ENCODE measurements at places on chromosomes 1 and 21.

- no peak for DNase-seq
Observed at GRCh38 chr21:44858791-44859190, 14.7 kb downstream of the PTTG1IP start.

DNA sequence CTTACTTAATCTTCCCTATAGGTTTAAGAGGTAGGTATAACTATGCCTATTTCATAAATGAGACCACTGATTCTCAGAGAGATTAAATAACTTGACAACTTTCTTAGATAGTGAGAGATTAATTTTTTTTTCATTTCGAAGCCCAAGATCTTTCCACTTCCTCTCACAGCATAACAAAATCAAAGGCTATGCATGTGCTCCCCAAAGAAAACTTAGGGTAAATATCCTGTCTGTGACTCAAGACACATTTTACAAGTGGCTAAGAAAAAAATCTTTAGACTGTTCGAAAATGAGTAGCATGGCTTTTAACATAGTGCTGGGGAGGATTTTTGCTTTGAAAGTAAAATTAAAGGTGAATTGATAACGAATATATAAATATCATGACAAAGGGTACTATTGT, 8.2 kb upstream of the C1orf141 start:
- no peak for DNase-seq

DNA sequence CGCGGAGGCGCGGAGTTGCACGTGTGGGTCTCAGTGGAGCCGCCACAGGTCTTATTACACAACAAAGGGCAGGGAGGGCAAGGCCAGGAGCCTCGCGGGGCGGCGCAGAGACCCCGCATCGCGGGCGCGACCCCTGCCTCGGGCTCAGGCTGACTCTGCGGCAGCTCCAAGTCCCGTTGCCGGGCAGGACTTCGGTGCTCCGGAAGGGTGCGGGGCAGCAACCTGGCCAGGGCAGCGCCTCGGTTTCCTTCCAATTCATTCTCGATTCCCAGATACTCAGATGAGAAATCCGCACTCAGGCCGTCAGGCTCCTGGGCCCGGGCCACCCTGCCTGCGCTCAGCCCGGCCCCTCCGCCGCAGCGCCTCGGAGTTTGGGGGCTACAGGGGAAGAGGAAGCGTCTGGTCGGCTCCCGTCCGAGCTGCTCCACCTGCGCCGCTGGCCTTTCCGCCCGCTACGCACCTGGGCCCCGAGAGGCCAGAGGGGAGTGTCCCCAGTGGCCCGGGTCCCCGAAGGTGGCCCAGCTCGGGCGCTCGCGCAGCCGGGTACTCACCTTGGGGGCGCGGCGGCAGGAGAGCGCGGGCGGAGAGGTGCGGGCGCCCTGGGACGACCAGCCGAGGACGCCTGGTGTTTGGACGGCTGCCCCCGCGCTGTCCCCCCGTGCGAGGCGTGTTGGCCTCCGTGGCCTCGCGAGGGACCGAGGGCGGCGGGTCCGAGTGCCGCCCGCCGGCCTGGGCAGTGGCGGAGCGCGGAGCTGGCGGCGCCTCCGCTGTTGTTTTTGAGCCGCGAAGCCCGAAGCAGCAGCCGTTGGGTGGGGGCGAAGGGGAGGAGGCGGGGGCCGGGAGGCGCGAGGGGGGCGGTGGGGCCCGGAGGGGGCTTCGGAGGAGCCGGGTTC, 1.1 kb upstream of the PRDM16 start:
- DNase-seq, result no peak

DNA sequence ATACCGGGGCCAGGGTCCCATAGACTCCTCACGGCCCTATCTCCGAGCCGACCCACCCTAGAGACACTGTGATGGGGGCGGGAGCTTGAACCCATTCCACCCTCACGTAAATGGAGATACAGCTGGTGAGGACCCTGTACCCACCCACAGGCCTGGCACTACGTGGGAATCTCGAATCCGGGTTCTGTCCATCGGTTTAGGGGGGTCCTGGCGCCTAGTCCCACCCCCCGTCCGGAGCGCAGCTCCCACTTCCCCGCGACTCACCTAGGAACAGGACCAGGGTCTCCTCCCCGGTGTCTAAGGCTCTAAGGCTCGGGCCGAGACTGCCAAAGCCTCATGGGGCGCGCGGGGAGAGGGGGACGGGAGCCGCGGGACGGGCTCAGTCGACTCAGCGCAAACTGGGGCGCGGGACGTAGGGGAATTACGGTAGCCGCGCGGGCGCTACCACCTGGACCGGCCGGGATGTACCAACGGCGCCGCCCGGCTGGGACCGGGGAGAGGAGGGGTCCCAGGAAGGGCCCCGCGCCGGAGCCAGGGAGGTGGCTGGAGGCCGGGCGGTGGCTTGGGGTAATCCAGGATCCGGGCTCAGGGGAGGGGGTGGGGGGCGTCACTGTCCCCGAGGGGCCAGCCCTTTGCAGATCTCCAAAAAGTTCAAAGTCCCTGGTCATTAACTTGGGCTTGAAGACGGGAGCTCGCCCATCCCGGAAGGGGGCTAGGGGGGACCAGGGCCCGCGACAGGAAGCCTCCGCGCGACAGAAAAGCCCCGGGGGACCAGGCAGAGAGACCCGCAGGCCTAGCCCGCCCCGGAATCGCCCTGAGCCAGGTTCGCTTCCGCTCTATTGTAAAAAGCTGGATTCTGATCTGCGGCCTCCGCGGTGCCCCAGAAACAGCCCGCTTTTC, 1.0 kb downstream of the PLEKHG5 start:
- DNase-seq, result no peak

DNA sequence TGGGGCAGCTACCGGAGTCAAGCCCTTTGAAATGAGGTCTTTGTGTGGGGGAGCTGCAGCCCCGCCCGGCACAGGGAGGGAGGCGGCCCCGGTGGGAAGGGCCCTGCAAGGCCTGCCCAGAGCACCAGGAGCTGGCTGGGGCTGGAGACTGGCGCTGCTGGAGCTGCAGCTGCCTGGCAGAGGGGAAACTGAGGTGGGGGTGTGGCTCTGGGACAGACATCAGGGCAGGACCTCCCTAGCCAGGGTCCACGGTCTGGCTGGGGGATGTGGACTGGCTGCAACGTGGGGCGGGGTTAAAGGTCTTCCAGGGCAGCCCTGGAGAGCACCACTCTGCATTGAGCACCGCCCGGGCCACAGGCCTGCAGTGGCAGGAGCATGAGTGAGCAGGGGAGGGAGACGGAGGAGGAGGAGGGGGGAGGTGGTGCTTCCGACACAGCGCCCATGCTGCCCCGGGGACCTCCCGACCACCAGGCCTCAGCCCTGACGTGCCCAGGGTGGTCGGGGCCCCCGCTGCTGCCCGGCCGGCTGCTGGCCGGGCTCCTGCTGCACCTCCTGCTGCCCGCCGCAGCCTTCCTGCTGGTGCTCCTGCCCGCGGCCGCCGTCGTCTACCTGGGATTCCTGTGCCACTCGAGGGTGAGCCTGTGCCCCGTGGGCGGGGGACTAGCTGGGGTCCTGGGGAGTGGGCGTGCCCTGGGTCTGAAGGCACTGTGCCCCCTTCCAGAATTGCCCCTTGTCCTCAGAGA, 4.8 kb upstream of the ANKRD65 start:
- no peak for DNase-seq

- DNase-seq, result no peak
Observed at GRCh38 chr1:4147509-4147908, 247.4 kb upstream of the C1orf174 start.

All from NCI-H1694 (cell line).